COR-L47 (cell line): ENCODE measurements at places on chromosomes 6 and 20.

- DNase-seq = no peak
These were observed 64.7 kb downstream of the KCNS1 start for GRCh38 chr20:45036044-45036755.

GRCh38 chr6:17491416-17492142, 98.2 kb downstream of the CAP2 start:
- DNase-seq = no peak

DNA sequence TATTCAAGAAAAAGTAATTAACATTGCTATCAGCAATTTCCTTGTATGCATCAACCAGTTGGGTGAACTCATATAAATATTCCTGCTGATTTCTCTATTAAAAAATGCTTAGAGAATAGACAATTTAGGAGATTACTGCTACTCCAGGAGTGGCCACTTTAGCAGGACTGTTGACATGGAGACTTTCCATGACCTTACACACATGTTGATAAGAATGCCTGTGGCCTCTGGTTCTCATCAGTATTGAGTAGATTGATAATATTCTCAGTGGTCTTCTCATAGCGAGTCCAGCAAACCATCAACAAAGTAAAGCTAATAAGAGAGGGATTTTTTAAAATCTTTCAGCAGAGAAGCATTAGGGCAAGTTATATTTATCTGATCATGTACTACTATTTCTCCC, 208.4 kb upstream of the MARCKS start:
- DNase-seq = no peak

DNA sequence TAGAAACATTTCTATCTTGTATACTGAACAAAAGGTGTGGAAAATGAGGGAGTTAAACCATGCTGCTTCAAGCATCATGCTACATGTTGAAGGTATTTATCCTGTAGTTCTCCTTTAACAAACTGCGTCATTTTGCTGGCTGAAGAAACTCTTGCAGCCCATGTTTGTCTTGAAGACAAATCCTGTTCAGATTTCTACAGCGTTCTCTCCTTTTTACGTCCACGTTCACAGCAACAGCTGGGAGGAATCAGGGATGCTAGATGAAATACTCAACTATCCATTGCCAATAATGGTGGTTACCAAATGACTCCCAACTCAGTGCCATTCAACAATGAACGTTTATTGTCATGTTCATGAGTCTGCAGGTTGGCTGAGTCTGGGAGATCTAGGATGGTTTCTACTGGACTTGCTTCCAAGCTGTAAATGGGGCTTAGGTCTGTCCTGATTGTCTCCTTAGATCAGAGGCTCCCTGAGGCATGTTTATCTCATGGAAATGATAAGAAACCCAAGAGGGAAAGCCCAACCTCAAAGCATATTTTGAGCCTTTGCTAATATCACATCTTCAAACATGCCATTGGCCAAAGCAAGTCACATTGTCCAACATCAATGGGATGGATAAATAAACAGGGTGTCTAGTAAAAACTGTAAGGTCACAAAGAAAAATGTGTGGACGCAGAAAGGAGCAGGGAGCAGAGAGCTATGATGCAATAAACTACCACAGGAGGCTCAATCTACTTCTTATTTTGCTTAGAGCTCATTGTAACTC, 2.7 kb upstream of the PLCB1 start:
- DNase-seq = no peak

GRCh38 chr20:38253571-38253970, 7.0 kb downstream of the KIAA1755 start:
- no peak for DNase-seq

- no peak for DNase-seq
These were observed 27.6 kb downstream of the PREX1 start for GRCh38 chr20:48800177-48800576.

GRCh38 chr6:134621858-134622257, 303.9 kb upstream of the SGK1 start:
- DNase-seq = no peak

GRCh38 chr6:149933461-149933860, 8.4 kb upstream of the ULBP2 start:
- DNase-seq = no peak

DNA sequence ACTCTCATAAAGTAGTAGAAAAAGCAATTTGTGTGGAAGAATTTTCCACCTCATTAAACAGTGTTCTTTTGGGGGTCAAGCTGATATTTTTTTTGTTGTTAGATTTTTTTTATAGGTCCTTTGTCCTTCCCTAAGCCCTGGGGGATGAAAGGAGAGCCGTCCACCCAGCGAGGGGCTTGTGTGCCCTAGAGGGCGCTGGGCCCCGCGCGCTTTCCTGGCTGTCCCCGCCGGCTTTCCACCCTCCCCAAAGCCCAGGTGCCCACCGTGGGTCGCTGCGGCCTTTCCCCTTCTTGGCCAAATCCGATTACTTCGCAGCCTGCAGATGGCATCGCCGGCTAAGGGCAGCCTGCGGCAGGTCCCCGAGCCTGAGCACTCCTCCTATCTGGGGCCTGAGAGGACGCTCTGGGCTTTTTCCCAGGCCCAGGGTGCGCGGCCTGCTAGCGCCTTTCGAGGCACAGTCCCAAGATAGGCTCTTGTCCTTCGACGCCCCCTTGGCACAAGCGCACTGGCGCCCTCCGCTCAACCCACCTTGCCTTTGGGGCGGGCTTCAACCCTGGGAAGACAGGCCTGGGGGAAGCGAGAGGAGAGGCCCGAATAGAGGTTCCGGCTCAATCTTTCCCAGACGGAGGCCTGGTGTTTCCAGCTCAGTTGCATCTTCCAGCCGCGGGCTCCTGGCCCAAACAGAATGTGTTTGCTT, 33.6 kb downstream of the TFAP2A start:
- DNase-seq = no peak

GRCh38 chr6:144922120-144922722, 637.1 kb downstream of the UTRN start:
- no peak for DNase-seq

DNA sequence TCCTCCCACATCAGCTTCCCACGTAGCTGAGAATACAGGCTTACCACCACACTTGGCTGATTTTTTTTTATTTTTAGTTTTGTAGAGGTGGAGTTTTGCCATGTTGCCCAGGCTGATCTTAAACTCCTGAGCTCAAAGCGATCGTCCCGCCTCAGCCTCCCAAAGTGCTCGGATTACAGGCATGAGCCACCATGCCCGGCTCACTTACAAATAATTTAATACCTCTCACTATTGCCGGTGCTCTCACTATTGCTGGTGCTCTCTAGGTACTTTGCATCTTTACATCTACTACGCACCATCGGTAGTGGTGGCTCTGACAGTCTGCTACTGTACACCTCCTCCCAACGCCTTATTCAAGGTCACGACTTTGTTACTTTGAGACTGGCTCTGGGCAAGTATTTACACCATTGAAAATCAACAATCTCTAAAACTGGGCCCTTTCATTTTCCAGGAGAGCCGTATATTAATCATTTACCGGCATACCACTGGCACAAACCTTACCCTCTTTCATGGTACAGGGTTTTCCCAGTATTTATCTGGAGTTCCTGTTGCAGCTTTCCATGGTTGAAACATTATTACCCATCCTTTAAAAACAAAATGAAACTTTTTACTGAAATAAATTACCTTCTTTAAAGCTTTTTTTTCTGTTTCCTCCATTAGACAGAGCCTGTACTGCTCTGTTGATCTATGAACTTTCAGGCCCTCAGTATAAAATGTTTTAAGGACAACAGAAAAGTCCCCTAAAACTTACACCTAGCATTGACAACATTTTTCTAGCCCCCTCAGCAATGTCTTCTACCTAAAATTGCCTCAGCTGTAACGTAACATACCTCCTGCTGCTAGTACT, 259.6 kb upstream of the PLCB4 start:
- no peak for DNase-seq

DNA sequence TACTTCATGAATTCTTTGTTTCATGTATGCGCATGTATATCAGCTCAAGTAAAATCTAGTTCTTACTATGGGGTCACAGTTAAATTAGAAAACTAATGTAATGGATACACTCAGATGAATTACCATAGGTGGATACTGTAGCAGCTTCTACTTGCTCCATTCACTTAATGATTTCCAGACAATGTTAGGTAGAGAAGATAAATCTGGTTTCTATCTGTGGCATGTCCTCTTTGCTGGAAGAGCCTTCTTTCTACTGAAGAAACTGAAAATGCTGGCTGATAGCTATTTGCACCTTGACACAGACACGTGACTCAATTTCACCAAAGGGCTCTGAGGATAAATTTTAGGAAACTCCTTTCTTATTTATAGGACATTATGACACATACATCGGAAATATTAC, 49.5 kb downstream of the BCAS1 start:
- DNase-seq = no peak

GRCh38 chr6:168698923-168699322, 257.9 kb downstream of the SMOC2 start:
- no peak for DNase-seq
